ENCODE measurements at places on chromosomes 2 and 18.

- no peak for DNase-seq
Measured at GRCh38 chr2:53460937-53461336, 306.7 kb upstream of the CHAC2 start.

GRCh38 chr2:174846218-174846617, 81.9 kb upstream of the CHRNA1 start:
- no peak for DNase-seq

DNA sequence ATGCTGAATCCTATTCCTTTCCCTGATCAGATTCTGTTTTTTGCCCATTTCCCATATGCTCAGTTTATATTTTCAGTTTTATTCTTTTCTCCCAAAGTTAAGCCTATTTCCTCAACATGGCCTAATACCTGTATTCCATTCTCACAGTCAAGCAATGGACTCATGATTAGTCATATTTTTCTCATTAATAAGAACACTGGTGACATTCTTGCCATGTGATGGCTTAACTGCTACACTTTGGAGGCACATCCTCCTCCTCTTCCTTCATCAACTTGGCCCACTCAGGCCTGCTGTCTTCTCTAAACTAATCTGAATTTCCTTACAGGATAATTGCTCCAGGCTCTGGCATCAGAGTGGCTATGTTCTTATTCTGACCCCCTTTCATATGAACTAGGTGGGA, 679.2 kb downstream of the NYAP2 start:
- no peak for DNase-seq

DNA sequence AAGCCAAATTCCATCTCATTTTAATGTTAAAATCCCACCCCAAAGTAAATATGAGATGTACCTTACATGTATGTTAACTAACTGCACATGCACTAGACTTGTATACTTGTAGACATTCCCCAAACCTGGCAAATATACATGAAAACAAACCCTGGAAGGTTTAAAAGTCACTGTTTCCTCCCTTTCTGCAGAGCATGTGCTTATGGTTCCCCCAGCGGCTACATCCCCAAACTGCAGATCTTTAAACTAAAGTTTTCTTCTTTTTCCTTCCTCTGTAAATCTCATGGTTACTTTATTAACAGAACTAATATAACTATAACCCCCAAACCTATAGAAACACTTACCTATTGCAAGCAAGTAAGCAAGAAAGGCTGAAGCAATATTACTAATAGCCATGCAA, 731.5 kb downstream of the LRP1B start:
- DNase-seq: no peak

DNA sequence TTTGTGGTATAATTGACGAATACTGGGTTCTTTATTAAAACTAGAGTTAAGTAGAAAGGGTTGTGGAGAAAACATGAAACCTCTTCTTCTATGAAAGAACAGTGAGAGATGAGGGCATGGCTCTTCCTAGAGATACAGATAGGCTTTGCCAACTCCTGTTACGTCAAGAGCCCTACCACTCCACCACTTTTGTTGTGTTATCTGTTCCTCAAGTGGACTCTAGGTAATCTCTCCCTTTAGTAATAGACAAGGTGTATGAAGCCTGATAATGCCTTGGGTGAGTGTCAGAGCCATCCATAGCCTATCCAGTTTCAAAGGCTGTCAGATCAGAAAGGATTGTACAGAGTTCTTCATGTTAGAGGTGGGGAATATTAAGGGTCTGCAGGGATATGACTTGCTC, 176.4 kb downstream of the SETBP1 start:
- DNase-seq: no peak

GRCh38 chr2:85851253-85852151, 37.3 kb downstream of the ST3GAL5 start:
- DNase-seq: no peak

- no peak for DNase-seq
Measured at GRCh38 chr2:233480490-233481202, 85.9 kb downstream of the USP40 start.

- no peak for DNase-seq
Measured at GRCh38 chr18:58100154-58100553, 56.1 kb downstream of the NEDD4L start.

GRCh38 chr18:74898965-74899364, 301.3 kb downstream of the ZNF407 start:
- DNase-seq: no peak

DNA sequence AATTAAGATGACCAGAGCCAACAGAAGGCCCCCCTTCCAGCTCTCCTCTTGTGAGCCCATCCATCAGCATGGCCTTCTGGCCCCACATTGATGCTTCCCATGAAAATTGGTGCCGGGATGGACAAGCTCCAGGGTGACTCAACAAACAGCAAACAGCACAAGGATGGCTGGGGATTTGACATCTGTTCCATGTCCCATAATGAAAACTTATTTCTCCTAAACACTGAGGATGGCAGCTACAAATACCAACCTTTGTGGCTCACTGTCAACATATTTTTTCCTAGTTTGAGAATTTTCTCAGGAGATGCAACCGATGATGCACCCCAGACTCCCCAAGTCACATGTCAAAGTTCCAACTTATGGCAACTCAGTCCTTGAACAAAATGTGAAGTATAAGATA, 169.6 kb upstream of the SIX2 start:
- no peak for DNase-seq

GRCh38 chr2:165567273-165567672, 97.8 kb downstream of the CSRNP3 start:
- DNase-seq: no peak

GRCh38 chr2:23009545-23010149, 375.3 kb upstream of the KLHL29 start:
- no peak for DNase-seq

DNA sequence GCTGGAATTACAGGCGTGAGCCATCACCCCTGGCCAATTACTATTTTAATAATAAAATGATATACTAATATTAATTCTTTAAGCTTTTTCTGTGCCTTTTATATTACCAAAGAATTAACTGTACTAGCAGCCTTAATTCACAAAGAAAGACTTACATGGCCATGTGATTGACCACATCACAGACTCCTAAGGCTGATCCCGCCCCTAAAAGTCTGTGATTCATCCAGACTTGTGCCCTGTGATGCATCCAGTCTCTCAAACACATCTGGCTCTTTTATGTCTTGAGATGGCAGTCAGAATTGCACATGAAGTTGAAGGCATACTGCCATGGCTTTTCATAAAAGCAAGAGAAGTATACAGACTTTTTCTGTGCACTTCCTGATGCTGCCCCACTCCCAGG, 91.7 kb downstream of the DTNA start:
- peak; percentile 17 for DNase-seq

- DNase-seq: no peak
Measured at GRCh38 chr2:8260213-8260612, 421.6 kb upstream of the ID2 start.

- DNase-seq: no peak
Measured at GRCh38 chr2:178109813-178110212, 2.4 kb upstream of the RBM45 start.

DNA sequence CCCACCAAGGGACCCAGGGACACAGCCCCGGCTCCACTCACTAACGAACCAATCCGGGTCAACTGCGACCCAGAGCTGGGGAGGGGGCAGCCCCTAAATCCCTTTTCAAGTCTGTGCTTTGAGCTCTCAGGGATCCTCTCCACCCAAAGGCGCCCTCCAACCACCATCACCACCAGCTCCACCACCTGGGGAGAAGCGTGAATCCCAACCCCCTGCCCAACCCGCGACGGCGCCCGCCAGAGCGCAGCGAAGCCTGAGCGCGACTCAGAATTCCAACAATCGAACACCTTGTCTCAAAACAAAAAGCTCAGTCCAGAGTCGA, 497 bp downstream of the DSC3 start:
- DNase-seq: no peak
